Cerebellar cortex (tissue), 1 donor: ENCODE measurements at places on chromosomes 12 and 14.
A peak's percentile ranks its signal among the peaks of the same experiment; 100 is the strongest.

GRCh38 chr12:82481954-82482353 is 123.6 kb downstream of the METTL25 start:
- no peak for DNase-seq

- no peak for DNase-seq
Measured at GRCh38 chr14:24253936-24254335, 9.0 kb downstream of the TGM1 start.

- DNase-seq: no peak
Measured at GRCh38 chr14:52399921-52400595, 85.9 kb downstream of the PTGER2 start.

GRCh38 chr12:92036771-92037453 is 108.7 kb downstream of the BTG1 start:
- no peak for DNase-seq

GRCh38 chr14:95463171-95463901 is 53.1 kb downstream of the SYNE3 start:
- peak; percentile 61 for DNase-seq

DNA sequence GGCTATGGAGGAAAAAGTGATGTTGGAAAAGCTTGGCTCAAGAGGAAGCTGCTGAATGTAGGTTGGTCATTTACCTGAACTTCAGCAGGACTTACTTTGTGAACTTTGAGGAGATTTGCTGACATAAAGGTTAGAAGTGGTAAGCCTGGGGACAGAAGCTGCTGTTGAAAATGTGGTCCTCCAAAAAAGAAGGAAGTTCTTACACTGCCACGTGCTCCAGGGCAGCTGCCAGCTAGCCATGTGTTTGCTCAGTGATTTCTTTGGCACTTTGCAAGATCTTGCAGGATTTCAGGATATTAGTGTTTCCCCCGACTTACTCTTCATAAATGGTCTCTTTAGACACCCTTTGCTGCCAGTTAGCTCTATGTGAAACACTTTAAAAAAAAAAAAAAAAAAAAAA is 14.8 kb upstream of the DYRK2 start:
- no peak for DNase-seq

DNA sequence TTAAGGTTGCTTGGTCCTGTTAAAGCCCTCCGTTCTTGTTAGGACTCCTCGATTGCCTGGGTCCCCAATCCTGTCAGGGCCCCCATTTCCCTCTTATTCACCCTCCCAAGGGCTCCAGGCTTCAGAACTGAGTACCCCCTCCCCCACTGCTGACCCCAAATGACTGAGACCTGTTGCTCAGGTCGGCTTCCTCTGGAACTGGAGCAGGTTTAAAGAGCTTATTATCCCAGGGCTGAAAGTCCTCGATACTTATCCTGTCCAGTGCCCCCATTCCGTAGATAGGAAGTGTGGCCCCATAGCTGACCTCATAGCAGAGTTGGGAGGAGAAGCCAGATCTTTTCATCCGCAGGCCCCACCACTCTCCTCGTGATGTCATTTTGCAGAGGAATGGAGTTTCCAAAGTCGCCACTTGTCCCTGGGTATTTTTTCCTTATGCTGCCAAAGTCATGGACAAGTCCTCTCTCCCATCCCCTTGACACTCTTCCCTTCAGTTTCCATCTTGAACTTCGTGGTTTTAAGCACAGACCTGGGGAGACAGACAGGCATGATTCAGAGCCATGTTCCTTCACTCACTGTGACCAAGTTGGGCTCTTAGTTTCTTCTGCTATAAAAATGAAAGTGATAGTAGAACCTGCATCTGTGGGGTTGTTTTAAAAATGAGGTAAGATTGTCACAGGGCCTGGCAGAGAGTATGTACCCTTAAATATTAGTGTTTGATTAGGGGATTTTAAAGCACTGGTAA is 1.2 kb downstream of the USP30 start:
- DNase-seq: peak; percentile 9

GRCh38 chr14:105126126-105126980 is 42.2 kb downstream of the JAG2 start:
- no peak for DNase-seq

DNA sequence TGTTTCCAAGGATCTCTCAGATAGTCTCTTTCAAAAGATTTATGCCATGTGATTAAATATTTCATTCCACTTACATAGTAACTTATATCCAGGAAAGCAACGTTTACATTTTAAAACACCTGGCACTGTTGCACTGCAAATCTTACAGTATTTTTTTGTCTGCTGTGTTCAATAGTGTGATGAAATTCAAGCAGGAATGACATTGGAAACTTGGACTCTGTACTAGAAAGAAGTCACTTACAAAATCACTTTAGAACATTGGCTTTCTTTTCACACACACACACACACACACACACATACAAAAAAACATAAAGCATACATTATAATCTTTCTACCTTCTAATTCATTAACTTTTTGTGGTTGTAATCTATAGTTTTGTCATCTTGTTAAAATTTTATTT is 66.2 kb upstream of the USP15 start:
- DNase-seq: no peak

DNA sequence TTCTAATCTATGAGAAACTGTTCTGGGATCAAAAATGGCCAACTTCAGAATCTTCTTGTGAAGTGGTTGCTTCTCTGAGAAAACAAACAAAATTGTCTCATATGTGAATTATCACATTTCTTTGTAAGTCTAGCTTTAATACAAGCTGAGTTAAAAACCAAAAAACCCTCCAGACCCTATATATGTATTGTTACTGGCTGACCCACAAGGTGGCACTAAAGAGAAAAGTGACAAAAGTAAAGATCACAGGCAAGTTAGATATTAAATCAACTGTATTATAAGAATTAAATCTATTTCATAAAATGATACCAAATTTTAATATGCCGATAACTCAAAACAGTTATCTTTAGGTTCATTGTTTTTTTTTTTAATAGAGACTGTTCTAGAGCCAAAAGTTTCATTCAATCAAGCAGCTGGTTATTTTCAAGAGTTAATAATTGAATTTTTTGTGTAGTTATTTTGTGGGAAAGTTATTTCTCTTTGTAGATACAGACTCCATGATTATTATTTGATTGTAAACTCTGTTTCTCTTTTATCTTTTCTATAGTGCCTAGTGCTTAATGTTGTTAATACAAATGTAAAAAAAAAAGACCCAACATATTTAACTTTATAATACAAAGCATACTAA is 7.5 kb upstream of the TRHDE start:
- DNase-seq: peak; percentile 72

- no peak for DNase-seq
Measured at GRCh38 chr12:6951551-6952120, 480 bp downstream of the PTPN6 start.

- no peak for DNase-seq
Measured at GRCh38 chr12:13339091-13339490, 142.6 kb downstream of the EMP1 start.

DNA sequence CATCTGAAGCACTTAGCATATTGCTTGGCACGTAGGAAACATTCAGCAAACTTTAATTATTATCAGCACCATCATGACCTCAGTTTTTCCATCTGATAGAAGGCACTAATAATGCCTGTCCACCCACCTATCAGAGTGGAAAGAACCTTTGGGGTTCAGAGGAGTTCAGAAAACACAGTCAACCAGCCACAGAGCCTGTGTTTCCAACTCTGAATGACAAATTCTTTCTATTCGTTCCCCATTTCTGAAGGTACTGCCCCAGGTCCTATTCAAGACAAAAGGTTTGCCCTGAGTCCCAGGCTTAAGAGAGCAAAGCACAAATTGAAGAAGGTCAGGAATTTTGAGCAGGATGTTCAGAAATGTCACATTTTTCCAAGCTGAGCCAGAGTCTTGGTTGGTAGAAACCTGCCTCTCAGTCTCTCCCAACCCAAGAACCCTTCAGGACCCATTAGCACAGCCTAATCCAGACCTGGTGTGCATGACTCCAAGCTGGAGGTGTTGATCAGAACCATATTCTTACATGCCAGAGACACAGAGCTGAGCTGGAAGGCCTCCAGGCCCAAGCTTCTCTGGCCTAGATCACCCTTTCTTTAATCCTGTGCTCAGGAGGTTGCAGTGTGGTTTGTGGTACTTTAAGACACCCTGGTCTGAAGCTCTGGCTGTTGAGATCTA is 114.4 kb downstream of the TBX5 start:
- DNase-seq: no peak

GRCh38 chr14:63180011-63180410 is 24.2 kb upstream of the RHOJ start:
- no peak for DNase-seq

DNA sequence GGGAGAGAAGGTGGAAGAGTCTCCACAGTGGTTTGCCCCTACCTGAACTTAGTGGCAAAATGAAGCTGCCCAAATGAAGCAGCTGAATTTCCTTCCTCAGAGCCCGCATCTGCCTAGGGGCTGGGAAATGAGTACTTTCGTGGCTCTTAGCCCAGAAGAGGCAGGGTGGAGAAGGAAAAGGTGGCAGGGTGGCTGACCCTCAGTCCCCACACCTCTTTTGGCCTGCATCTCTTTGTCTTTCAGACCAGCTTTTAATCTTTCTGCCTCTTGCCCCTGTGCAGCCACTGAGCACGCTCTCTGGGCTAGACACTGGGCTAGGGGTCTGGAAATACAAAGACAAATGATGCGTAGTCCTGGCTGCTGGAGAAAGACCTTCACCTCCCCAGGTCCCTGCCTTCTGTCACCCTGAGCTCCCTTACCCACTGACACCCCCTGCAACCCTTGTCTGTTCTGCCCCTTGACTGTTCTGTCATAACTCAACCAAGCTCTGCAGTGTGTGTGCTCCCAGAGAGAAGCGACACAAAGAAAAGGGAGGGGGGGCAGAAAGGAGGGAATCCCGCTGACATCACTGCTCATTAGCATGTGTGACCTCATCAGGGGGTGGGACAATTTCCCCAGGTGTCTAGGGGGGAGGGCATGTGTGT is 371 bp upstream of the REM2 start:
- DNase-seq: peak; percentile 85

DNA sequence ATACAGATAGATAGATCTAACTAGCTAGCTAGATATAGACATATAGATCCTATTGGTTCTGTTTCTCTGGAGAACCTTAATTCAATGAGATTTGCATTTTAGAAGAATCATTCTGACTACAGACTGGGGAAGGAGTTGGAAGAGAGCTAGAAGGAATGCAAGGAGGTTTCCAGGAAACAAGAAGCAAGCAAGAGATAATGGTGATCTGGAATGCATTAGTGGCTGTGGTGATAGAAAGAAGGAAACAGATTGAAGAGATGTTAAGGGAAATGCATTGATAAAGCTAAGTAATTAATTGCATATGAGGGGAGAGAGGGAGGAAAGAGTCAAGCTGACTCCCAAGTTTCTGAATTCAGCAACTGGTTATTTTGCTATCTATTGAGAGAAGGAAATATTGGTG is 42.7 kb downstream of the DBX2 start:
- no peak for DNase-seq

- peak; percentile 42 for DNase-seq
Measured at GRCh38 chr14:91996948-91997371, 42.9 kb downstream of the TRIP11 start.

DNA sequence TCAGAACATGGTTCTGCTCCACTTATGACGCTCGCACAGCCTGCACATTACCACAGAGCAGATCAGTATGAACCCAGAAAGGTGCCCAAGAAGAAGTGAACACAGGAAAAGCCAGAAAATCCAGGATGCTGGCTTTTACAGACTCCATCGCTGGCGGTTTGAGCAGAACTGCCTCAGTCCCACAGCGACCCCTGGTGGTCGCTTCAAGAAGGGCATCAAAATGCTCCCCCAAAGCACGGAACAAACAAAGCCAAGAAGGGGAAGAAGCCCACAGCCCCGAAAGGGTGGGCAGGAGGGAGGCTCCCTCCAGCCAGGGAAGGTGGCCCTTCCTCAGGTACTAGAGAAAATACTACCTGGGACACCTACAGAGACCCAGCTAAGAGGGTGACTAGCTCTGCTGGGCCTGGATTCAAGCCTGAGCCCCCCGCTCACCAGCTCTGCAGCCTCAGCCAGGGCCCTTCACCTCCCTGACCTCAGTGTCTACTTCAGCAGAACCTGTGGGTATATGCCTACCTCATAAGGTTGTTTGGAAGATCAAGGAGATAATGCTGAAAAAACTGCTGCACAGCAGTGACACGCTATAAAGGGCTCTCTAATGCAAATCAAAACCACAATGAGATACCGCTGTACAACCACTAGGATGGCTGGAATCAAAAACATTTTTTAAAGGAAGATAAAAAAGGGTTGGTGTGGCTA is 98.1 kb downstream of the NCOR2 start:
- DNase-seq: no peak

DNA sequence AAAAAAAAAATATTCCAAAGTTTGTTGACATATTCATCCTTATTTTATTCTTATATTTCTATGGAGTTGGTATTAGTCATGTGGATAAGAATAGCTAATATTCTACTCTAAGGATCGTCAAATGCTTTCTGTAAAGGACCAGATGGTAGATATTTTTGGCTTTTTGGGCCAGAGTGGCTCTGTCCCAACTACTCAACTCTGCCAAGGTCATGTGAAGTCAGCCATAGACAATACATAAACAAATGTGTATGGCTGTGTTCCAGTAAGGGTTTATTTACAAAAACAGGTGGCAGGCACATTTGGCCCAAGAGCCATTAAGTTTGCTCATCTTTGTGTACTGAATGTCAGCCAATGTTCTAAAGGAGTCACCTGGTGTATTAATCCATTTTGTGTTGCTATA is 131.8 kb downstream of the TBX5 start:
- DNase-seq: peak; percentile 90

DNA sequence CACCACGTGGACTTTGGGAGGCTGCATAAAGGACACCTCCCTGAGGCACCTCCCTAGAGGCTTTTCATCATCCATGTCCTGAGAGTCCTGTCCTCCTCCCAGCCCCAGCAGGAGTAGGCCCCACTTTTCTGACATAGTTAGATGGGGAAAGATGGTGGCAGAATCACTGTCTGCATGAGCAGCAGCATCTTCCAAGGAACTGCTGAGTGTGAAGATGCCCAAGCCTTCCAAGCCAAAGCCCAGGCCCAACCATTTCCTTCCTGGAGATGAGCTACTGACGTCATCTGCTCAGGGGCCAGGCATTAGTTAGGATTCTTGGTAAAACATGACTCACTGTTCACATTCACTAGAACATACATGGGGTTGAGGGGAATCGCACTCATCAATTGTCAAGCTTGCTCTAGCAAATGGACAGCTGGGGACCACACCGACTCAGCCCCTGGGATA is 37.3 kb downstream of the VDR start:
- no peak for DNase-seq

DNA sequence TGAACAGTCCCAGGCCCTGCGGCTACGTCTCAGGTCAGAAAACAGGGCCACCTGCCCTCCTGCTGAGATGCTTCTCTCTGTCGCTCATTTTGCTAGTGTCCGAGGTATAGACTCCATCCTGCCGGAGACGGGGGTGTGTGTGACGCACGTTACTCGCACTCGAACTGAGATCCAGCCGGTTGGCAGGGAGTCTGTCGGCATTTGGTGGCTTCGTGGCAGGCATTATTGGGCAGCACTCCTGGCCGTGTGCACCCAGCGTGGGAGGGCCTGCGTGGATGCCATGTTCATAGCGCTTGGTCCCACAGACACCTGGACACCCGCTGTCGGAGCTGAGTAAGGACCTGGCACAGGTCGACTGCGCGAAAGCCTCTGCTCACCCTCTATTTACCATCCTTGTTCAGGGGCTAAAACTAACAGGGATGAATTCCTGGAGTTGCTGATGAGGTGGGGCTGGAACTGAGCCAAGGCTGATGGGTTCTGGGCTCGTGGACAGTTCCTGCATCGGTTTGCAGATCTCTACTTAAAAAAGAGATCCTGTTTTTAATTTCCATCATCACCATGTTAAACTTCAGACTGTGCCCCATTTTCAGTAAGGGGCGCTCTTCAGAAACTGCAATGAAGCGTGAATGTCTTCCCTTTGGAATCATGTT is 28.6 kb downstream of the AACS start:
- DNase-seq: peak; percentile 52
